Forelimb muscle (tissue), 1 donor: ENCODE measurements at places on chromosomes 7 and 10. TPM values are rescaled to one million over a fixed set of nuclear protein-coding genes. Genes with fewer than 3 reads are reported as not detected.

GRCh38 chr7:87447116-87447635, 28.3 kb downstream of the ABCB4 start:
- no peak for DNase-seq

GRCh38 chr10:97384641-97385040, 16.5 kb downstream of the RRP12 start:
- no peak for DNase-seq

GRCh38 chr7:155770241-155770640, 42.0 kb downstream of the SHH start:
- no peak for DNase-seq

DNA sequence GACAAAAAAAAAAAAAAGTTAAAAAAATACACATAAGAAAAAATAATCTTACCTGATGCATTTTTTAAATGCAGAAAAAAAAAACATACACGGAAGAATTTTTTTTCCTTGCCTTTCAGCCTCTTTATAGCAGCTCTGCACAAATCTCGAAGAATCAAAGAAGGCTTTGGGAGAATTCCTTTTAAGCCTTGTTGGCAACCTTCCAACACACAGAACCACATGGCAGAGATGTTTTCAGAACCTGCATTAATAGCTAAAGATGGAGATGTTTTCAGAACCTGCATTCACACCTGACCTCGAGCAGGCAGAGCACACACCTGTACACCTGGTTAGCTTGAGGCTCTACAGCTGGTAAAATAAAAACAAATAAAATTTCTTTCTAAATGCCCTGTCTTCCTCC, 65.6 kb downstream of the DOCK4 start:
- no peak for DNase-seq

GRCh38 chr10:61961278-61961677, 59.8 kb downstream of the ARID5B start:
- DNase-seq = no peak

DNA sequence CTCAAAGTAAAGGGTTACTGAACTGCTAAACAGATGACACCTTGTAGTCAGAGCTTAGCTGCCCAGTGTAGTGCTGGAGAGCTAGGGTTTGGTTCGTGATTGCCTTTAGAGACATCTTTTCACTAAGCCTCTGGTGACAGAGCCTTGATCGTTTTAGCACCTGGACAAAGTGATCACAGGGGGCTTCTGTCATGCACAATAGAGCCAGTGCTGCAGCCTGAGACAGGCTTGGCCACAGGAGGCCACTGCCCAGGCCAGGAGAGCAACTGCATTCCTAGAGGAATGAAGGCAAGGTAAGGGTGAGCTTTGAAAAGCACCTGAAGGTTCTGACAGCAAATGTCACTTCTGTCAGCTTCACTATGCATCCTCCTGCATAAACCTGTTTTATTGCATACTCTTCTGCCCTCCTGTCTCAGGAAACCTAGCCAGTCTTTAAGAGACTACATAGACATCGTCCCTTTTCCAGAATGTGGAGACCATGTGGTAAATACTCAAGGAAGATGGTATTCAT, 122.9 kb downstream of the NPY start:
- DNase-seq = no peak

DNA sequence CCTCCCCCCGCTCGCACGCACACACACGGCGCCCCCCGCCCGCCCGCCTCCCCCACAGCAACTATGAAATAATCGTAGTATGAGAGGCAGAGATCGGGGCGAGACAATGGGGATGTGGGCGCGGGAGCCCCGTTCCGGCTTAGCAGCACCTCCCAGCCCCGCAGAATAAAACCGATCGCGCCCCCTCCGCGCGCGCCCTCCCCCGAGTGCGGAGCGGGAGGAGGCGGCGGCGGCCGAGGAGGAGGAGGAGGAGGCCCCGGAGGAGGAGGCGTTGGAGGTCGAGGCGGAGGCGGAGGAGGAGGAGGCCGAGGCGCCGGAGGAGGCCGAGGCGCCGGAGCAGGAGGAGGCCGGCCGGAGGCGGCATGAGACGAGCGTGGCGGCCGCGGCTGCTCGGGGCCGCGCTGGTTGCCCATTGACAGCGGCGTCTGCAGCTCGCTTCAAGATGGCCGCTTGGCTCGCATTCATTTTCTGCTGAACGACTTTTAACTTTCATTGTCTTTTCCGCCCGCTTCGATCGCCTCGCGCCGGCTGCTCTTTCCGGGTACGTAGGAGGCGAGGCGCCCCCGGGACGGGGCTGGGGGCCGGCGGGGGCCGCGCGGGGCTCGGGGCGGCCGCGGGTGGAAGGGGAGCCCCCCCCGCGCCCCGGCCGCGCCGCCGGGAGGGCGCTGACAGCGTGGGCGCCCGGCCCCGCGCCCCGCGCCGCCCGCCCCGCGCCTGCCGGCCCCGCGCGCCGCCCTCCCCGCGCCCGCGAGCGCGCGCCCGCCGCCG, 441 bp downstream of the BMI1 start:
- no peak for DNase-seq

GRCh38 chr10:99360934-99361333, 31.8 kb downstream of the CNNM1 start:
- no peak for DNase-seq

- DNase-seq = no peak
Observed at GRCh38 chr10:7610026-7610425, 56.7 kb downstream of the ITIH5 start.

DNA sequence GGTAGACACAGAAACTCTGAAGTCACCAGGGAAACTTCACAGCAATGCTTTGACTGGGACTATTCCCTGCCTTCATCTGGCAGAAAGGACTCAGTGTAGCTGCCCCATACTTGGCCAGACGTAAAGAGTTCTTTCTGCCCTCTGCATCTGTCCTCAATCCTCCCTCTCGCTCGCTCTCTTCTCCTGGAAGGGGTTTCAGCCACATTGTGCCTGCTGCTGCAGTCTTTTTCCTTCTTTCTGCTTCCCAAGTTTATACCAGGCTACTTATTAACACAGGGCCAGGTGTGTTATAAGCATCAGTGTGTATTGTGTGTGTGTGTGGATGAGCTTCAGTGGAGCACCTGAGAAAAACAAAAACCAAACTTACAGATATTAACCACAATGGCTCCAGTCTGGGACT, 638.4 kb downstream of the ACTR3B start:
- DNase-seq = no peak

DNA sequence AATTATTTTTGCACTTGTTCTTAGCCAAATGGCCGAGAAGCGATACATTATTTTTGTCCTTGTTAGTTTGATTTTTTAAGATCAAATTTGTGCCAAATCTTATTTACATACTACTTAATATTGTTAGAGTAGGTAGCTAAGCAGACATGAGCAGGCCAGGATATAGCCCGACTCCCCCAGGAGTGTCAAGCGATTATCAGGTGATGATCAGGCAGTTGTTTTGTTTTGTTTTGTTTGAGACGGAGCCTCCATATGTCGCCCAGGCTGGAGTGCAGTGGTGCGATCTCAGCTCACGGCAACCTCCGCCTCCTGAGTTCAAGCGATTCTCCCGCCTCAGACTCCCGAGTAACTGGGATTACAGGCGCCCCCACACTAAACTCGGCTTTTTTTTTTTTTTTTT, 71.1 kb downstream of the LYZL2 start:
- DNase-seq = no peak

- DNase-seq = no peak
Observed at GRCh38 chr7:35729061-35729783, 34.3 kb upstream of the HERPUD2 start.

- DNase-seq = no peak
Observed at GRCh38 chr10:75245354-75246250, 9.8 kb upstream of the COMTD1 start.

DNA sequence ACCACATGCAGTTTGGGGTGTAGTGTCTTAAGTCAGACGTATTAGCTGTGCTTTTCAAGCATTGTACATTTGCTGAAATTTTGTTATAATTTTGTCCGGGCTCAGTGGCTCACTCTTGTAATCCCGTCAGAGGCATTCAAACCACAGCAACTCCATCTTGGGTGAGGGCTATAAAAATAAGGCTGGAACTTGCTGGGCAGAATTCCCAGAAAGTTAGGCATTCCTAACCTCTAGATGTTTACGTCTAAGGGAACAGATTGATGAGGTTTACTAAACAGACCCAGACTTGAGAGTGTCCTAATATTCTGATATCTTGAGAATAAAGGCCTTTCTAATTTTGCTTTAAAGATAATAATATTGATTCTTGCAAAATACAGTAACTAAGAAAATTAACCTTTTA, 957.8 kb downstream of the NXPH1 start:
- no peak for DNase-seq

GRCh38 chr10:4514445-4515108, 311.4 kb upstream of the AKR1E2 start:
- DNase-seq = no peak

DNA sequence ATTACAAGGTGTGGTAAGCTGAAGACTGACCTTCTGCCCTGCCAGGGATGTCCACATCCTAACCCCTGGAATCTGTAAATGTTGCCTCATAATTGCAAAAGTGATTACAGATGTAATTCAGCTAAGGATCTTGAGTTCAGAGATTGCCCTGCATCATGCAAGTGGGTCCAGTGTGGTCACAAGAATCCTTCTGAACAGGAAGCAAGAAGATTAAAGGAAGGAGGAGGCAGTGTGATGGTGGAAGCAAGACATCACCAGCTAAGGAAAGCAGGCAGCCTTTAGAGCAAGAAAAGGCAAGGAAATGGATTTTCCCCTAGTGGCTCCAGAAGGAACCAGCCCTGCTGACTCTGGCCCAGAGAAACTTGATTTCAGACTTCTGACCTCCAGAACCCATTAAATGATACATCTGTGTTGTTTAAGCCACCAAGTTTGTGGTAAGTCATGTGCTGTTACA, 78.1 kb downstream of the USP6NL start:
- no peak for DNase-seq

DNA sequence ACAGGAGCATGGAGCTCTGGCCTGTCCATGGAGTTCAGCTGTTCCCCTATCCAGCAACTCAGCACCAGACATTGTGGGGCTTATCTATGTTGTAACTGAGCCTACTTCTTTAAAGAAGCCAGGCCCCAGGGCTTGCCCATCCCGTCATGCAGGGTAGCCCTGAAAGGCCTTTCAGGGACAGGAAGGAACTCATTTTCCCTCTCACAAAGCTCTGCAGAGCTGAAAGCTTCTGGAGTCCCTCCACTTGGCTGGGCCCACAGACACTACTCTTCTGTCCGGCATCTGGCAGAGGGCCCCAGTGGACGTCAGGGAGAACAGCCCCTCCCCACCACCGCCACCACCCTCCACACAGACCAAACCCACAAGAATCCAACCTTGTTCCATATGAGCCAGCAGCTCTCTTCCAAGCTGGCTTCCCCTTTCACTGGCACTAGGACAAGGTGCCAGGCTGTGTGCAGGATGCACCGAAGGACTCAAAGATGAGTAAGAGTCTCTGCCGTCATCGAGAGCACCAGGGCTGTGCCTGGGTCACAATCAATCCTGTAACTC, 33.1 kb downstream of the DENND2A start:
- DNase-seq = no peak

DNA sequence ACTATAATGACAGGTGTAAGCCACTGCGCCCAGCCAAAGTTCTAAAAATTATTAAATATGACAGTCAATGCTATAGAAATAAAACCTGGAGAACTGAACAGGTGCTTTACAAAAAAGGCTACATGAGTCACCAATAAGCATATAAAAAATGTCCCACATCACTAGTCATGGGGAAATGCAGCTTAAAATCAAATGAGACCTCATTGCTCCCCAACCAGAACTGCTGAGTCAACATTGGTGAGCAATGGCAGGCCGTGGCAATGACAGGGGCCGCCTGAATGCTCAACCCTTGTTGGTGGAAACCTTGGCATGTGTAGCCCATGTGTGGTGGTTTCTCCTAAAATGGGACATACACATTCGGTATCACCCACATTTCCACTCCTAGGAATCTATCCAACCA, 352.3 kb upstream of the KLF6 start:
- DNase-seq = no peak

DNA sequence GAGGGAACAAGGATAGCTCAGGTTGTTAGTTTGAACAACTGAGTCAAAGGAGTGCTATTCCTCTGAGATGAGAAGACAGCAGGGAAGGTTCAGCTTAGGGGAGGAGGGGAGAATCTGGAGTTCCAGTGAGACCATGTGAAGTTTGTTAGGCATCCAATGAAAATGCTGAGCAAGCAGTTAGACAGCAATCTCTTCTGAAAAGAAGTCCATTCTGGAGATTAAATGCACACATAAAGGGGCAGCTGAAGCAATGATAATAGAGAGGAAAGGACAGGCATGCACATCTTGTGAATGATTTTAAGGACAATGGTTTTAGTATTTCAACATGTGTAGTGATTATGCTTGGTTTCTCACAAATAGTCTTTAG, 89.7 kb upstream of the GHITM start:
- no peak for DNase-seq

DNA sequence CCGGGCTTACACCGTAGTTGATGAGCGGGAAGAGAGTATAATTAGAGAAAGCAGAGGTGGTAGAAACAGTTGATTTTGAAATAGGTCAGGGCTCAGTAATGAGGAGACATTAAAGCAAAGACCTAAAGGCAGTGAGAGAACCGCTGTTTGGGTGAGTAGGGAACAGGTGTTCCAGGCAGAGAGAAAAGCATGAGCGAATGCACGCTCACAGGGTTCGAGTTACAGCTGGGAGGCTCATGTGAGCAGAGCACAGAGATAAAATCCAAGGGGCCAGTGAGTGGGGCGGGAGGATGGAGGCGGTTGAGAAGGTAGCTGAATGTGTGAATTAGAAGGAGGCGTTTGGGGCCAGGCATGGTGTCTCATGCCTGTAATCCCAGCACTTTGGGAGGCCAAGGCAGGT, 39.9 kb downstream of the APBB1IP start:
- no peak for DNase-seq

DNA sequence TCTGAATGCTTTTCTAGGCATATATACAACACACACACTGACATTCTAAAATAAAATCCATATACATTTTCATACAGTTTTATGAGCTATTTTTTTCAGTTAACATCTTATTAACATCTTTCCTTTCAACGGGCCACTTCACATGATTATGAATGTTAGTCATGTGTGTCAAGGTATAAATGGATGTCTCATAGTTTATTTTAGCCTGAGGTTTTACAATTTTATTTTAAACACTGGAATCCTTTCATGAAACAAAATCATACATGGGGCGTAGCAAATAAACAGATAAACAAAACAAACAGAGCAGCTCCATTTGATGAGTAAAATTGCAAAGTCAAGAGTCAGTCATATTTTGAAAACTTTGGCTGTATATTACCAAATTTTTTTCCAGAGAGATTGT, 120.1 kb upstream of the AOAH start:
- no peak for DNase-seq

DNA sequence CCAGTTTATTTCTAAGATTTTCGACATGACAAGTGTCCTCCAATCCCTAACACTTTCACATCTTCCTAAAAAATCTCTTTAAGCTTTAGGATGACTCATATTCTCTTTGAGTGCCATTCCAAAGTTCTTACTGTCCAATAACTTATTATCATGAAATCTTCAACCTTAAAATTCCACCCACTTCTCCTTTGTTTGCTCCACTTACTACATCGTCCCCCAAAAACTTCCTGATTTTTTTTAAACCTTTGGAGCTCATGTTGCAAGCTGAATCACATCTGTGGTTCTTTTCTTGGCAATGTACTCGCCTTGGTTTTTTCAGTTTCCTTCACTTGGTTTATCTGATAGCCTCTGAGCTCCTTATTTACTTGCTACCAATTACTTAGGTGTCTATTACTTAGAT, 39.2 kb upstream of the JCAD start:
- DNase-seq = no peak

Gene ATE1
- 18.6 TPM for polyA plus RNA-seq

Gene CPN1
- polyA plus RNA-seq = not detected

Gene FAM25A
- polyA plus RNA-seq = not detected

Gene RAMP3
- 3.4 TPM for polyA plus RNA-seq

Gene VAX1
- not detected for polyA plus RNA-seq

Gene TAS2R3
- 0.38 TPM for polyA plus RNA-seq

Gene RBP3
- 0.09 TPM for polyA plus RNA-seq

Gene LBX1
- polyA plus RNA-seq = 9.6 TPM

Gene KCNIP2
- 4.3 TPM for polyA plus RNA-seq

Gene NEBL
- polyA plus RNA-seq = 0.96 TPM
